ENCODE measurements at places on chromosomes 1 and 21. TPM values are rescaled to one million over a fixed set of nuclear protein-coding genes. Genes with fewer than 3 reads are reported as not detected.
A peak's percentile ranks its signal among the peaks of the same experiment; 100 is the strongest.

The SERPINC1 gene
- 1.1 TPM for total RNA-seq

The RGL1 gene
- 25.7 TPM for total RNA-seq

The SYPL2 gene
- total RNA-seq: 1.1 TPM

The DHRS3 gene
- 92.3 TPM for total RNA-seq

The TRIM58 gene
- 0.13 TPM for total RNA-seq

The SPATA46 gene
- not detected for total RNA-seq

The DOP1B gene
- total RNA-seq: 6.3 TPM

The TFF1 gene
- 1.4 TPM for total RNA-seq

DNA sequence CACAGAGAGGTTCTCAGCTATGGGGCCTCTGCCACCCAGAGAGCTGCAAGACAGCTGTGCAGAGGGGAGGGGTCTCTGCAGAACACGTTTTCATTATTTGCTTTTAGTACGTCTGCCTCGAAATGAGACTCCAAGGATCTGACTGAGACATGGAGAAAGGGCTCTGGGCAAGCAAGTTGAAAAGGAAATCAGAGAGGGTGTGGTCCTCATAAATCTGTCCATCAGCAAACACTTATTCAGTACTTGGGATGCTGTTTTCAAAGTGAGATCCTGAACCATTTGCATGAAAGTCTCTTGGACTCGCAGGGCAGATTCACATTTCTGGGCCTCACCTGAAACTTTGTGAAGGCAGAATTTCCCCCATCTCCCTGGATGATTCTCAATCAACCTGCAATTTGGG is 197.4 kb upstream of the GALNT2 start:
- no peaks in the 10 kb centered on the region for H3K27me3 ChIP-seq
- H3K4me3 ChIP-seq: no peak overlapping the region
- peaks cover 6% of the 10 kb centered on the region for H3K4me1 ChIP-seq
- DNase-seq: no peak
- H3K27ac ChIP-seq: no peak overlapping the region

GRCh38 chr1:3304692-3305091 is 149.8 kb upstream of the ARHGEF16 start:
- H3K4me1 ChIP-seq: no peaks in the 10 kb centered on the region
- H3K27me3 ChIP-seq: no peaks in the 10 kb centered on the region
- DNase-seq: no peak
- no peak overlapping the region for H3K27ac ChIP-seq

- H3K27me3 ChIP-seq: no peaks in the 10 kb centered on the region
- H3K36me3 ChIP-seq: no peaks in the 10 kb centered on the region
- no peak for DNase-seq
- H3K27ac ChIP-seq: no peak overlapping the region
- H3K4me1 ChIP-seq: no peaks in the 10 kb centered on the region
Measured at GRCh38 chr1:174815036-174815435, 184.7 kb upstream of the CACYBP start.

DNA sequence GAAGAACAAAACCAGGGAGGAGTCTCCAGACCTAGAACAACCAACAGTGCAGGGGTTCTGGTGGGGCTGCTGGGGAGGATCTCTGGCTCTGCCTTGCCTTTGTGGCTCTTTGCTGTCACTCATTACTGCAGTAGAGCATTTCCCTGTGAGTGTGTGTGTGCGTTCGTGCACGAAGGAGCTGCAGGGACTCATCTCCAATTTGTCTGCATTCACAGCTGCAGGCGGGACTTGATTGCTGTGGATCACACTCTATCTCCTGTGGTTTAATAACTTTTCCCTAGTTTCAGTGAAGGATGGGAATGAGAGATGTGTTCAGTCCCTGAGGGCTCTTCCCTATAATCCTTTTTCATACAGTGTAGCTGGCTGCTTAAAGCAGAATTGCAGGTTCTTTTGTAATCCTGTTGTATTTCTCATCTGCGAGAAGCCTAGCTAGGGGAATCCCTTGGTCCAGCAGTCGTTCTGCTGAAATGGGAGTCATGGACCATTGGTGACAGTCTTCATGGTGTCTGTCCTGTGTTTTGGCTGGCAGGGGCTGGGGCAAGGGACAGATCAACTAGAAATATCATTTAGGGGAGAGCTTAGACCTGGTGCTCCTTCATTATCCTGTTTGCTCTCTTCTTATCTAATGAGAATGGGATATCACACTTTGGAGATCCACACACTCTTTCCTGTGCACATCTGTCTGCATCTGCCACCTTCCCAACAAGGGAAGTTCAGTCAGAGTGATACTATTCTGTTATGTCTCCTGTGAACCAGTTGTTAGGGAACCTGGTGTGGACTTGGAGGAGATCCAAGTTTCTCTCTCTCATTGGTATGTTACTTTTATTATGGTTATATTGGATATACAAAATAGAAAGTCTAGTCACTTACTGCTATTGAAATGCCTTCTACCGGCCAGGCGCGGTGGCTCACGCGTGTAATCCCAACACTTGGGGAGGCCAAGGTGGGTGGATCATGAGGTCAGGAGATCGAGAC is 3.0 kb downstream of the PCP4L1 start:
- no peaks in the 10 kb centered on the region for H3K27me3 ChIP-seq
- H3K4me3 ChIP-seq: no peak overlapping the region
- no peak for DNase-seq
- no peaks in the 10 kb centered on the region for H3K36me3 ChIP-seq

GRCh38 chr1:70146488-70146887 is 58.9 kb downstream of the LRRC40 start:
- no peak for DNase-seq
- H3K27ac ChIP-seq: no peak overlapping the region
- no peaks in the 10 kb centered on the region for H3K27me3 ChIP-seq
- no peak overlapping the region for H3K4me3 ChIP-seq
- no peaks in the 10 kb centered on the region for H3K36me3 ChIP-seq

DNA sequence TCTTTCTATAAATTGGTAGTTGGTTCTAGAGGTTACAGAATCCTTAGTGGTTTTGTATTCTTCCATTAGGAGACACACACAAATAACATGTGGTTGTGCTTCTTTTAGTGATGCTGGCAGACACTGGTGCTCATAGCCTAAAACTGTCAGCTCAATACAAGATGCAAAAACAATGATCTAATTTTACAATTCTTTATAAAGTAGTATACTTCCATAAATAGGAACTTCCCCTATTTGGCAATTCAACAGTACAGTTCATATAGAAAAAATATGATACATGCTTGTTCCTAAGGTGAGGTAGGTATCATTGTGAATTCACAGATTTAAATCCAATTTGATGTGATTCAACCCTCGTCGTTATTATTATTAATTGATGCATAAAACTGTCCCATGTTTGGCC is 20.8 kb upstream of the CCDC17 start:
- H3K27me3 ChIP-seq: no peaks in the 10 kb centered on the region
- H3K27ac ChIP-seq: no peak overlapping the region
- H3K4me1 ChIP-seq: no peaks in the 10 kb centered on the region

DNA sequence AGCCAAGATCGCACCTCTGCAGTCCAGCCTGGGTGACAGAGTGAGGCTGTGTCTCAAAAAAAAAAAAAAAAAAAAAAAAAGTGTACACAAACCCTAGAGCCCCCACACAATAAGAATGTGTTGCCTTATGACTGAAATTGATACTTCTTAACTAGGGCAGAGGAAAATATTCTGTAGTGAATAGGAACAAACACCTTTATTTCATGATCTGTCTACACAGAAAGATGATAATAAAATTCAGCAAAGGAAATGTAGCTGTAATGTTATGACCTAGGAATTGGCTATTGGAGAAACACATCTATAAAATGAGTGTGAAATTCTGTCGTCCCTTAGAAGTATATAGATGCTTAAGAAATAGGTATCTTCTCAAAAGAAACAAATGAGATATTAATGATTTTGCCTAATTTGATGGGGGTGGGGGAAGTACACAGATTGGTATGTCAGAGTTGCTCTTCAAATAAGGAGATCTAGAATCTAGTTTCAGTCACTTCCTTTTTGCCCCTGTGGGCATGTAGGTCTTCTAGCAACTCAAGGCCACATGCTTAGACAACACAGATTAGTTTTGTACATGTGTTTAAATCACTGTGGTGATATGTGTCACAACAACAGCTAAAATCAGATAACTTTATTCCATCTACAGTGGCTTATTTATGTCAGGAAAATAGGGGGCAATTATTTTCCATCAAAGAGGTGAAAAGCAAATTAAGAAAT is 10.7 kb upstream of the GPR25 start:
- H3K36me3 ChIP-seq: no peaks in the 10 kb centered on the region
- peaks cover 3% of the 10 kb centered on the region for H3K4me1 ChIP-seq
- H3K27me3 ChIP-seq: no peaks in the 10 kb centered on the region
- H3K27ac ChIP-seq: no peak overlapping the region

DNA sequence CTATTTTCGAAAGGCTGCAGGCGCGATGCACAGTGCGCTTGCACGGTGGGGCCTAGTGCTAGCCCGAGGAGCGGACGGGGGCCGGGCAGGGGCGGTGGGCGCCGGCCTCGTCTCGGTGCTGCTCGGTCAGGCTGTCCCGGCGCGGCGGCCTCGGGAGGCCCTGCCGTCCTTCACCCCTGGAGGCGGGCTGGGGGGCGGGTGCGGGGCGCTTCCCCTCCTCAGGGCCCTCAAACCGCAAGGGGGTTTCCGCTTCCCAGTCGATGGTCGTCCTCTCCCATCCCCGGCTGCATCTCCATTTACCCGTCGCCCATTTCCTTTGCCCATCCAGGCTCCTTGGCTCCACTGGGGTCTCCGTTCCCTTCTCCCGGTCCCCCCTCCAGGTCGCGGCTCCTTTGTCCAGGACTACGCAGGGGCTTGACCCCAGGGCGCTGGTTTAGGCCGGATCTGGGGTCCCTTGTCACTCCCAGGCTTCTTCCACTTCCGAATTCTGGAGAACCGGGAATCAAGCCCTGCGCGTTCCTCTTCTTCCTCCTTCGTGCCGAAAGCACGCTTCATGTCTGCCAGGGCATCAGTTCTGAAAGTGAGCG is 196.3 kb upstream of the LMO4 start:
- H3K4me1 ChIP-seq: no peaks in the 10 kb centered on the region
- peak overlapping the region; percentile 50 for H3K4me3 ChIP-seq
- no peaks in the 10 kb centered on the region for H3K27me3 ChIP-seq
- H3K27ac ChIP-seq: peak overlapping the region; percentile 63
- peak; percentile 59 for DNase-seq
- no peaks in the 10 kb centered on the region for H3K36me3 ChIP-seq

GRCh38 chr1:2163205-2163604 is 31.4 kb downstream of the FAAP20 start:
- no peak for DNase-seq
- H3K36me3 ChIP-seq: no peaks in the 10 kb centered on the region
- no peaks in the 10 kb centered on the region for H3K4me1 ChIP-seq
- H3K4me3 ChIP-seq: no peak overlapping the region

DNA sequence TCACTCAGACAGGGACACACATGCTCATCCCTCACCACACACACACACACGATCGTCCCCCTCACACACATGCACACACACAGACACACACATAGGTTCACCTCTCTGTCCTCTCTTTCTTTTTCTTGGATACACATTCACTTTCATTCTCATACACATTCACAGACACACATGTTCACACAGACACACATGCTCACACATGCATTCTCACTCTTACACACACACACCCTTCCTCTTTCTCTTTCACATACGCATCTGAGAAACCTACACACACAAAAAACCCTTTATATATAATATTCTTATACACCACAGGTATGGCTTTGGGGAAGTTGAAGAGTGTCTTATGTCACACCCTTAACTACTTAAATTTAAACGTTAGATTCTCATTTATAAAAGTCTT is 248.6 kb upstream of the RUNX1 start:
- no peaks in the 10 kb centered on the region for H3K27me3 ChIP-seq
- no peak overlapping the region for H3K4me3 ChIP-seq
- no peaks in the 10 kb centered on the region for H3K36me3 ChIP-seq
- peaks cover 3% of the 10 kb centered on the region for H3K4me1 ChIP-seq
- no peak for DNase-seq

DNA sequence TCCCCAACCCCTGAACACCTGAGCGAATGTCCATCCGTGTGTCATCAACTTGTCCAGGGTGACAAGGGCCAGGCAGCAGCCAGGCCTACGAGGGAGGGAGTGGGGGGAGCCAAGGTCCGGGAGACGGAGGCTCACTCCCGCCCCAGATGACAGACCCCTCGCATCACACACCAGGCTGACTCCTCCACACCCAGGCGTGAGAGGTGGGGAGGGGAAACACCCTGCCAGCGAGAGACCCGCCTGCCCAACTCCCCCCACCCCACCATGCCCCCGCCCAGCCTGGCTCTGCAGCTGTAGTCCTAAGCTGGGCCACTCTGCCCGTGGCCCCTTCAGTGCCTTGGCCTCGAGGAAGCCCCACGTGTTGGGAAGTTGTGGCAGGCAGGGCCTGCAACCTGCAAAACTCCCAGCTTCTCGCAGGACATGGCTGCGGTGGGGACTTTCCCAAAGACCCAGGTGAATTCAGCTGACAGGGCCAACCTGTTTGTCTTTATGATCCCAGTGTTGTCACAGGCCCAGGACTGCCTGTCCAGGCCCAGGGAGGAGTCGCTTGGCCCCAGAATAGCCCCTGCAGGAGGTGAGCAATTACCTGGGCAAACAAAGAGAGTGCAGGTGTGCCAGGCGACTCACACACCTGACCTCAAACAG is 62.9 kb downstream of the RIPK4 start:
- no peaks in the 10 kb centered on the region for H3K4me1 ChIP-seq
- no peaks in the 10 kb centered on the region for H3K36me3 ChIP-seq
- no peaks in the 10 kb centered on the region for H3K27me3 ChIP-seq
- H3K4me3 ChIP-seq: no peak overlapping the region
- DNase-seq: no peak
- H3K27ac ChIP-seq: no peak overlapping the region

GRCh38 chr21:46363698-46364097 is 39.7 kb downstream of the PCNT start:
- no peaks in the 10 kb centered on the region for H3K36me3 ChIP-seq
- H3K4me1 ChIP-seq: peaks cover 12% of the 10 kb centered on the region
- peak overlapping the region; percentile 37 for H3K27ac ChIP-seq
- H3K27me3 ChIP-seq: no peaks in the 10 kb centered on the region
